Activated CD8-positive, alpha-beta memory T cell treated with anti-CD3 and anti-CD28 coated beads, Interleukin-2, amount 50 U/mL, for 4 hours (primary cell): ENCODE measurements at places on chromosomes 3 and 15.

DNA sequence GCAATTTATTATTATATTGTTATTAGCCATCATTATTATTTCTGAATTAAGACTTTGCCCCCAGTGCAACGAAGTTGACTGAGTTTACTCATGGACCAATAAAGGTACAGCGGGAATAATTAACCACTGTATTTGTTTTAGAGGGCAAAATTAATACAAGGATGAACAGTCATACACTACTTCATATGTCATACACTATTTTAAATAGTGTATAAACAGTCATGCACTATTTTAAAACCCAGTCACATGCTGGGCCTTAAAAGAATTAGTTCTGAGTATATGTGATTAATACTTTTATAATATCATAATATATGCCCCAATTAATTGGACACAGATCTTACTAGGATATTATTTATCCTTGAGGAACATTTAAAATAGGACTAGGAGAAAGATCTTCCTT lies 125.3 kb upstream of the NANOGP8 start:
- no peak for DNase-seq

- DNase-seq: no peak
These were observed at the start of gene MKRN2OS for GRCh38 chr3:12545473-12545791. Gene MKRN2OS, minus strand, starts transcription at chr3:12545499. Its CDS starts 35 bp downstream, at chr3:12545464.

- no peak for DNase-seq
These were observed 131.6 kb downstream of the NLGN1 start for GRCh38 chr3:173529062-173529711.

GRCh38 chr15:68417051-68417450 lies 14.9 kb downstream of the ITGA11 start:
- DNase-seq: no peak

DNA sequence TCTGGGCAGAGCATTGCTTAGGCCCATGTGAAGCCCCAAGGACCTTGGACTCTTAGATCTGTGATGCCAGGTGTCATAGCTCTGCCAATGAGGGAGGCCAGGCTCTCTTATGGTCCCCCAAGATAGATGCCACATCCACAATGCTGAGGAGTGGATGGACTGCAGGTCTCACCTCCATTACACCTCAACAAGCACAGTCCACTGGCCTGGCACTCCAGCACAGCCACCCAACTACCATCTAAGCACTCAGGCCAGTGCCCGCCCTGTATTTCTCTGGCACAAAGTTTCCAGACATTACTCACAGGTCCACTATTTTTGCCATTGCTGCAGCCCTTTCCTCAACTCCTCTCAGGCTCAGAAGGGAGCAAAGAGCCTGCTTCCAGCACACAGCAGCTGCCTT lies 613.5 kb upstream of the EPHA6 start:
- DNase-seq: no peak

GRCh38 chr3:128804017-128804810 lies 75.2 kb upstream of the ACAD9 start:
- DNase-seq: peak; percentile 39

GRCh38 chr3:170274641-170275040 lies 52.4 kb downstream of the PRKCI start:
- DNase-seq: no peak

- peak; percentile 68 for DNase-seq
These were observed at the start of gene ST6GAL1 for GRCh38 chr3:186930143-186930640. Gene ST6GAL1, plus strand, starts transcription at chr3:186930526. Its CDS starts 112,178 bp downstream, at chr3:187042704.

DNA sequence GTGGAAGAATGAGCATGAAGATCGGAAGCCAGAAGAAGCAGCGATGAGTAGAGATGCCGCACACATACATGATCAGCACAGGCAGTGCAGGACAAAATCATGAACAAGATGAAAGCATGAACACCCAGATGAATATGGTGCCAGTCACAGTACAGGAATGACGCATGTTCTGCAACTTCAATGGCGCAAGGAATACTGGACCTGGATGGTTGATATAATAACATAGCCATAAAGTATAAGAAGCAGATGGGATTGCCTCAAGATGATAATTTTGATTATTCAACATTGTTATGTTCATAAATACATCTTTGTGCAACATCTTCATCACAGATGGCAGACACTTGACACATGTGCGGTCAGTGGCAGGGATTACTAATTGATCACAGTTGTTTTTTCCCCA lies 59.7 kb upstream of the SLCO3A1 start:
- DNase-seq: no peak
